ENCODE measurements at places on chromosomes 7 and 10.

- no peak for DNase-seq
Observed at GRCh38 chr7:155422151-155422550, 35.8 kb upstream of the EN2 start.

DNA sequence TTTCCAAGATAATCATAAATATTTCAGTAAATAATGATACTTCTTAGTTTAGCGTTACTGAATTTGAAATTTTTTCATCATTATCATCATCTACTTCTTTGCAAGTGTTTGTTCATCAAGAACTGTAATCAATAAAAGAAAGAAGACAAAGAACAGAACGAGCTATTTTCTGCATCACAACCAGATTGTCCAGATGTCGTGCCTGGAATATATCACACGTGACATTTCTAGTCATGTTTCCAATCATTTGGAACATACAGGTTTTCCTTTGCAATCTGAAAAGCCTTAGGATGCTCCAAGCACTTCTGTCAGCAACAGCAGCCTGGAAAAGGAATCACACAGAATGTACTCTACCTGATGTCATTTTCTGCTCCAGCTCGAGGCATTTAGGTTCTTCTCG, 107.4 kb downstream of the FAM107B start:
- no peak for DNase-seq

- DNase-seq = no peak
Observed at GRCh38 chr10:77006836-77007511, 630.6 kb downstream of the KCNMA1 start.

GRCh38 chr10:93081834-93082233, 8.1 kb downstream of the CYP26A1 start:
- no peak for DNase-seq

All from activated T-cell treated with anti-CD3 and anti-CD28 coated beads for 48 hours (primary cell).